Lung (tissue), 17 donors: ENCODE measurements at places on chromosomes 11 and 22. TPM values are rescaled to one million over a fixed set of nuclear protein-coding genes. Genes with fewer than 3 reads are reported as not detected.
A peak's percentile ranks its signal among the peaks of the same experiment; 100 is the strongest.

DNA sequence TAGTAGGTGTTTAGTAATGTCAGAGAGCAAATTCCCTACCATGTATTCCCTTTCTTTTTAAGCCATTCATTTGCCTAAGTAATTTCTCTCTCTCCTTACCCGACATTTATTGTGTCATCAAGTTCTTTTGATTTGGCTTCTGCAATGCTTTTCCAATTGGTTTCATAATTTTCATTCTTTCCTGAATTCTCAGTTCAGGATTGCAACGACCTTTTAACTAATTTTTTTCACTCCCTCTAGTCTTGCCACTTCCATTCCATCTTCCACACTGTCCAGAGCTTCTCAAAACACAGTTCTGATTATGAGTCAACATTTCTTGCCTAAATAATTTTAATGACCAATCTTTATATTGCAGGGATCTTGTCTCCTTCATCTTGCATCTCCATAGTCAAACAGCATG lies 41.2 kb upstream of the RAB30 start:
- no peak for DNase-seq

DNA sequence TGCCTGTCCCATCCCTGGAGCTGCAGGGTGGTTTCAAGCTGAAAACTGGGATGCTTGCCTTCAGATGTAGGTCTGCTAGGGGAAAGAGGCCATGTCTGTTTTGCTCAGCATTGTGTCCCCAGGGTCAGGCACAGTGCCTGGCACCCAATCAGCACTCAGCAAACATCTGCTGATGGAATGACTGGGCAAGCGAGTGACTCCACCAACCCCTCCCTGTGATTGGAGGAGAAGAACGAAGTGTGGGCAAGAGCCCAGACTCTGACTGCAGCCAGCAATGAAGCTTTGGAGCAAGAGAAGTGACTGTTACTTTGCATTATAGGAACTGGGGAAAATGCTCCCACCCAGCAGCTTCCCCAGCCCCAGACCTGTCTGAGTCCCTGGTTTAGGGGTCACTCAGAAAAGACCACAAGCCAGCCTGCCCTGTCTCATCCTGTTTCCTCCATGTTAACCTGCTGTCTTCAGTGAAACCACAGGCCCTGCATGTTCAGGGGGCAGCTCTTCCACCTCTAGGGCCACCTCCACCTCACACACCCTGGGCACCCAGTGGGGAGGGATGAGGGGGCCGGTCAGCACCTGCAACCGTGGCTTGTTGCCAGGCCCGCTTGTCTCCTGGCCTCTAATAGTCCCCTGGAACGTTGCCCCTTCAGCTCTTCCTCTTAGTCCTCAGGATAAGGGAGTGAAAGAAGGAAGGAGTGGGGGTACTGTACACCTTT lies 147.4 kb downstream of the TRIM29 start:
- peak; percentile 30 for DNase-seq

DNA sequence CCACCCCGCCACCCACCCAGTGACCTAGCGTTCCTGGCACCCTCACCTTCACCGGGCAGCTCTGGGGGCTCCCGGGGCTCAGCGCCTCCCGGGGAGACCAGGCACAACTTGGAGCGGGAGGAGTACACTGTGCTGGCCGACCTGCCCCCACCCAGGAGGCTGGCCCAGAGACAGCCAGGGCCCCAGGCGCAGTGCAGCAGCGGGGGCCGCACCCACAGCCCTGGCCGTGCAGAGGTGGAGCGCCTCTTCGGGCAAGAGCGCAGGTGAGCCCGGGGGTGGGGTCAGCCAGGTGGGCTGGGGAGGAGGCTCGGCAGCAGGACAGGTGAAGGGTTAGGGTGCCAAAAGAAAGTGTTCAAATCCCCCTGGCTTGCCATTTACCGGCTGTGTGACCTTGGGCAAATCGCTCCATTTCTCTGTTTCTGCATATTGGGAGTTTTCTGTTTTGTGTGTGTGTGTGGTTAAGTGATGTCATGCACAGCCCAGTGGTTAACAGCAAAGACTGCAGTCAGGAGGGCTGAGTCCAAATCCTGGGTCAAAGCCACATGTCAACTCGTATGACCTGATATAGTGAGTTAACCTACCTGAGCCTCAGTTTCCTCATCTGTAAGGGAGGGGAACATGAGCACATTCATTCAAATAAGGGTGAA lies 29.5 kb downstream of the TRIOBP start:
- DNase-seq, result no peak

DNA sequence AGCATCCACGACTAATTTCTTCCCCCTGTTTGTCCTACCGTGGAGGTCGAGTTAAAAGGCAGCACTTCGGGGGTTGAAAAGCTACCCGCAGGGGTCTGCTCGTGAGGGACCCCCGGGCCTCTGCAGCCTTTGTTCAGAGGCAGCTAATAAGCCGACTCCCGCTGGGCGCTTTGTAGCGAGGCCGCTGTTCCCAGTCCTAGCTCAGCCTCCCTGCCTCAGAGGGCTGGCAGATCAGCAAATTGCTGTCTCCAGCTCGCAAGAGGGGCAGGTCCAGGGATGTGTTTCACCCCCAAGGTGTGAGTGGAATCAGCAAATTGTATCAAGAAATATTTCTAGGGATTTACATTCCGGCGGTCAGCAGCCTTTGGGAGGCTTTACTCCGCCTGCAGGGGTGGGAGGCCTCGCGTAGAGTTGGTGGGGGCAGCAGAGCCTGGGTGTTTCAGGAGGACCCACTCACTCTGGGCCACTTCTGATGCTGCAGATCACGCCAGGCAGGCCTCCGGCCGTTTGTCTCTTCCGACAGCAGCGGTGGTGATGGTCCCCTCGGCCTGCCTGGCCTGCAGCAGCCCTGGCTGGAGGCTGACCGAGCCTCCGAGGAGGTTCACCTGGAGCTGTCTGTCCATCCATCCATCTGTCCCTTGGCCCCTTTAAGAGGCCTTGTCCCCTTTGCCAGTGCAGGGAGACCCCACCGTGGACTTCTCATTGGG lies 21.6 kb upstream of the KCNQ1OT1 start:
- no peak for DNase-seq

DNA sequence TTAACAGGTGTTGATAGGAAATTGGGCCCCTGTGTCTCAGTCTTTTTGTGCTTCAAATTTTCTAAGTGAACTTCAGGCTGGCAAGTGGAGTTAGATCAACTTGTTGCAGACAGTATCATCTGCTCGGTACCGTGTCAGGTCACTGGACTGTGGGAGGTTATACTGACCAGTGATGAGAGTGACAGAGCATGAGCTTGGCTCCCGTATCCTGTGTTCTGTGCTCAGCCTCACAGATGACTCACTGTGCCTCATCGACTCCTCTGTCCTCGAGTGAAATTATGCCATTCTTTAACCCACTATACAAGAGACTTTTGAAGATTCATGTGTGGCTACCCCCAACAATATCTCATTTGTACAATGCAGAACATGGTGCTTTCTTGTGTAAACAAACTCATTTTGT lies 7.9 kb downstream of the GRAP2 start:
- no peak for DNase-seq

DNA sequence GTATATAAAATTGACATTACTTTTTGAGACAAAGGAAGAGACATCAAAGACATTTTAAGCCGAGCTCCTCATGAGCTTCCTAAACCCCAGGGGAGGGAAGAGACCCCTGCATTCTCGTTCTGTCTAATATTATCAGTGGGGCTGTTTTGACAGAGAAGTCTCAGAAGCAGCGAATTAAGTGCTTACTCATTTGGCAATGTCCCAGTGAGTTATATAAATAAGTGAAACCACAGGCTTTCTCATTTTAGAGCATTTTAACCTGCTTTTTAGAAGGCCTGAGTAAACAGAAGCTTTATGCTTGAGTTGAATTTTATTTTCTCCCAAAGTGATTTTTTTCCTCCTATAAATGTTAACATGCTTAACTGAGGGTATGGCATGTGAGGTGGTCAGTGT lies 23.2 kb upstream of the C1QTNF4 start:
- DNase-seq, result no peak

Gene SMIM35
- 0.06 TPM for polyA plus RNA-seq

Gene OTOG
- polyA plus RNA-seq, result not detected
